Right ventricle myocardium inferior (tissue), 1 donor: ENCODE measurements at places on chromosomes 16 and 17. TPM values are rescaled to one million over a fixed set of nuclear protein-coding genes. Genes with fewer than 3 reads are reported as not detected.

GCGR gene
- not detected for total RNA-seq

GRCh38 chr17:7443499-7444485 lies 1.1 kb upstream of the CHRNB1 start:
- no peak for DNase-seq

- no peak for DNase-seq
Observed at GRCh38 chr16:84710686-84711085, 10.9 kb downstream of the USP10 start.

TLCD1 gene
- total RNA-seq: 2.4 TPM
